Putamen (tissue), 1 donor: ENCODE measurements at places on chromosomes 16 and 17.

GRCh38 chr17:43614561-43614960, 47.2 kb downstream of the MEOX1 start:
- no peak for DNase-seq

- DNase-seq = no peak
Measured at GRCh38 chr16:53755026-53755910, 51.3 kb downstream of the FTO start.

DNA sequence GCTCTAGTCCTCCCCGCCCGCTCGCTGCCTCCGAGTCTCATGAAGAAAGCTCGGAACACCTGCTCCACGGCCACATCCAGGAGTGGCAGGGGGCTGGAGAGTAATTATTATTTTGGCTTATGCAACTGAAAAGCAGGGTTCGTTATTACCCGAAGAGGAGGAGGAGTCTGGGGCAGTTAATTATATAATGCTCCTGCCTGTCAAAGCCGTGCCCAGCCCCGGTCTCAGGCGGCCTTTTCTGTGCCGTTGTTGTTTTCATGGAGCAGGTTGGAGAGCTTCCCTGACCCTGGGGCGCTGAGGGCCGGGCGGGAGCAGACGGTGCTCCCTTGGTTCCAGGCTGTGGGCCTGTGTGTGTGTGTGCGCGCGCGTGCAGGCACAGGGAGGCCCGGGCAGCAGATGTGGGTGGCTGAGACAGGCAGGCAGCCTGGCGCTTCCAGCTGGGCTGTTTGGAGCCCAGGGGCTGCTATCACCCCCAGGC, 2.4 kb downstream of the JPH3 start:
- no peak for DNase-seq

- DNase-seq = no peak
Measured at GRCh38 chr16:7765079-7765550, 432.5 kb downstream of the RBFOX1 start.

DNA sequence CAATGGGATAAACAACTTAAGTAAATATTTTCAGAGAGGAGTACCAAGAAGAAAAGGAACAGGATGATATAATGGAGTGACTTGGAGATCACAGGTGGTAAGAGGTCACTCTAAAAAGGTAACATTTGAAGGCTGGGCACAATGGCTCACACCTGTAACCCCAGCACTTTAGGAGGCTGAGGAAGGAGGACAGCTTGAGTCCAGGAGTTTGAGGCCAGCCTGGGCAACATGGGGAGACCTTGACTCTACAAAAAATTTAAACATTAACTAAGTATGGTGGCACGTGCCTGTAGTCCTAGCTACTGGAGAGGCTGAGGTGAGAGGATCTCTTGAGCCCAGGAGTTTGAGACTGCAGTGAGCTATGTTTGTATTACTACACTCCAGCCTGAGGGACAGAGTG, 3.4 kb upstream of the TMEM11 start:
- no peak for DNase-seq

- no peak for DNase-seq
Measured at GRCh38 chr17:56883616-56884015, 30.2 kb downstream of the TRIM25 start.

DNA sequence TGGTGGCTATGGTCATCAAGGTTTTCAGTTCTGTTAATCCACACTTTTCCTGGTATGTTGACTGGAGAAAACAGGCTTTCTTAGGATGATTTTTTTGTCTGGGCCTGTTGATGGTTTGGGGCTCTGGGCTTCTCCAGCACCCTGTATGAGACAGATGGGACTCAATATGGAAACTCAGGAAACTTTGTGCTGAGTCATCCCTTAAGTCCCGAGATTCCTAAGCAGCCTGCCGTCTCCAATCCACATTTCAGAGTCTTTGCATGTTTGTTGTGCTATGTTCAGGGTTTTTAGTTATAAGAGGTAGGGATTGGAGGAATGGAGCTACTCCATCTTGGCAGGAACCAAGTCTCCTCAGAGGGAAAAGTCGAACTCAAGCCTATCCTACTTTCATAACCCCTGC, 253.3 kb upstream of the FOXF1 start:
- no peak for DNase-seq

DNA sequence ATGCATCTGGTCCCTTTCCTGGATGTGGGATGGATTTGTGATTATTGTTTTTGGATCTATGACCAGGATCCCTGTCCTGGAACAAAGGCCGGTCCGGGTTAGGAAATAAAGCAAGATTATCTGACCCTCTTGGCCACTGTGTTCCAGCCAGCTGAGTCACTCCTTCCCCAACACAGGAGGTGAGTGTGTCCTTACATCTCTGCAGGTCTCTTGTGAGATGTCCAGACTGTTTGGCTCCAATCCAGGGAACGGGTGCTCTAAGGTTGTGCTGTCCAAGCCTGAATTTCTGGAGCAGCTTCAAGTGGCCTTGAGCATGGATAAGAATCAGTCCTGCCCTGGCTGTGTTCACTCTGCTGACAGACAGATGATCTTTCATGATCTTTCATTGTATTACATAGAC, 136.5 kb upstream of the CCL2 start:
- DNase-seq = no peak
